Ovary (tissue), 10 donors: ENCODE measurements at places on chromosomes 11 and 22.
A peak's percentile ranks its signal among the peaks of the same experiment; 100 is the strongest.

DNA sequence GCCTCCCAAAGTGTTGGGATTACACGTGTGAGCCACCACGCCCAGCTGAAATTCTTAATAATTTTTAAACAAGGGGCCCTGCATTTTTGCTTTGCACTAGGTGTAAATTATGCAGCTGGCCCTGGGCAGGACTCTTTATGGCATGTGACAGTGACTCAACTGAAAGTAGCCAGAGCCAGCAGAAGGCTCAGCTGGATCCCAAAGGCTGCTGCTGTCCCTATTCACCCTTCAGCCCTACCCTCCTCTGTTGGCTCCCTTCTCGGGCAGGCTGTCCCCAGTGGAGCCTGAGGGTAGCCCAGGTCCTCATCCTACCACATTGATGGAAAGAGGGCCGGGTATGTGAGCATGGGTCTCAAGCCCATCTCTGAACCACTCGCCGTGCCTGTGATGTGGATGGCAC, 45.6 kb downstream of the CD82 start:
- DNase-seq: no peak

- DNase-seq: no peak
Observed at GRCh38 chr11:14269692-14270573, 89.0 kb downstream of the RRAS2 start.

- DNase-seq: peak; percentile 39
Observed at GRCh38 chr11:8019314-8020243, 32.4 kb downstream of the EIF3F start.

GRCh38 chr11:79564288-79564925, 123.6 kb upstream of the TENM4 start:
- no peak for DNase-seq

- no peak for DNase-seq
Observed at GRCh38 chr11:96143041-96143521, 199.9 kb downstream of the MAML2 start.

- no peak for DNase-seq
Observed at GRCh38 chr11:46639197-46639839, 22.0 kb downstream of the ATG13 start.

DNA sequence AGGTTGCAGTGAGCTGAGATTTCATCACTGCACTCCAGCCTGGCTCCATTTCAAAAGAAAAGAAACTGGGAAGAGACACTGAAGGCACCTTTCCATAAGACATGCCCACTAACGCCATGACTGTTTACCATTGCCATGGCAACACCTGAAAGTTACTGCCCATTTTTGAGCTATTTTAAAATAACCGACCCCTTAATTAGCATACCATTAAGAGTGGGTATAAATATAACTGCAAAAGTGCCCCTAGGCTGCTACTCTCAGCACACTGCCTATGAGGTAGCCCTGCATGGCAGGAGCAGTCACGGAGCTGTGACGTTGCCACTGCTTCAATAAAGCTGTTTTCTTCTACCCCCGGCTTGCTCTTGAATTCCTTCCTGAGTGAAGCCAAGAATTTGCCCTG, 9.9 kb upstream of the RNASEH2C start:
- DNase-seq: no peak

GRCh38 chr11:14904745-14905103, 12.7 kb upstream of the CYP2R1 start:
- DNase-seq: peak; percentile 87

DNA sequence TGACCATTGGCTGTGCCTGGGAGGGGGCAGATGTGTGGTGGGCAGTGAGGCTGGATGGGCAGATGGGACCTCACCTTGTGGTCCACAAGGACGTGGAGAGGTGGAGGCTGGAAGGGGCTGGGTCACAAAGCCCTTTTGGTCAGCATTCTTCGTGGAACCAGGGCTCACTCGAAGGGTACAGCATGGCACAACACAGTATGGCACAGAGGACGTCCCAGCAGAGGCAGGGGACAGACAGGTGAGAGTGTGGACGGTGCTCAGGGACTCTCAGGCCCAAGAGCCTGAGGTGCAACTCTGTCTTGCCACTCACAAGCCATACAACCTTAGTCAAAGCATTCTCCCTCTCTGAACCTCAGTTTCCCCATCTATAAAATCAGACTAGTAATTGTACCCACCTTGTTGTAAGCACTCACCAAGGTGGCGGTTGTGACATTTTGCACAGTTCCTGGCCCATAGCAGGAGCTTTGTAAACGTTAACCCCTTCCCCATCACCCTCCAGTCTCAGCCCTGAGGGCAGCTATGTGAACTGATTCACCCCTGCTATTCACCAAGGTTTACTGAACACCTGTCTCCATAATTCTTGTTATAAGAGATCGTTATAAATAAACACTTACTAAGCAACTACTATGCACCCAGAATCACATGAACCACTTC, 11.6 kb upstream of the TSKU start:
- no peak for DNase-seq

- DNase-seq: no peak
Observed at GRCh38 chr11:35403765-35404387, 15.5 kb downstream of the SLC1A2 start.

DNA sequence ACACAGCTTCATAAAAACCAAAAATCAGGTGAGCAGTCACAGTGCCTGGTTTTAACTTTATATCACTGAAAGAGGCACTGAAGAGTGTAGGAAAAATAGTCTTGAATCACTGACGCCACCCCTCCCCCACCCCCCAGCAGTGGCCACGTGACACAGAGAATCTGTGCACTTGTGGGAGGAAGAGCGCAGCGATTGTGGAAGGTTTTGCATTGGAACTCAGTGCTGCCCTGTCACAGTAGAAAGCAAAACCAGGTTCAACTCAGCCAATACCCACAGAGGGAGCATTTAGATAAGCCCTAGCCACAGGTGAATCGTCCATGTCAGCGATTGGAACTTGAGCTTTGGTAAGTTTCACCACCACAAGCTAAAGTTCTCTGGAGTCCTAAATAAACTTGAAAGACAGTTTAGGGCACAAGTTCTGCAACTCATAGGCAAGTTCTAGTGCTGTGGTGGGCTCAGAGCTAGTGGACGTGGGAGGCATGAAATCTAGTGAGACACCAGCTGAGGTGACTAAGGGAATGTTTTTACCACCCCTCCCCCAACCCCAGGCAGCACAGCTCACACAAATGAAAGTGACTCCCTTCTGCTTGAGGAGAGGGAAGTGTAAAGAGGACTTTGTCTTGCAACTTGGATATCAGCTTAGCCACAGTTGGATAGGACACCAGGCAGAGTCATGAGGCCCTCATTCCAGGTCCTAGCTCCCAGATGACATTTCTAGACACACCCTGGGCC, 13.3 kb downstream of the OR52B2 start:
- DNase-seq: no peak

GRCh38 chr22:40679964-40680818, 907 bp downstream of the MCHR1 start:
- no peak for DNase-seq

GRCh38 chr11:85718991-85719807, 33.2 kb upstream of the CCDC89 start:
- DNase-seq: peak; percentile 20

DNA sequence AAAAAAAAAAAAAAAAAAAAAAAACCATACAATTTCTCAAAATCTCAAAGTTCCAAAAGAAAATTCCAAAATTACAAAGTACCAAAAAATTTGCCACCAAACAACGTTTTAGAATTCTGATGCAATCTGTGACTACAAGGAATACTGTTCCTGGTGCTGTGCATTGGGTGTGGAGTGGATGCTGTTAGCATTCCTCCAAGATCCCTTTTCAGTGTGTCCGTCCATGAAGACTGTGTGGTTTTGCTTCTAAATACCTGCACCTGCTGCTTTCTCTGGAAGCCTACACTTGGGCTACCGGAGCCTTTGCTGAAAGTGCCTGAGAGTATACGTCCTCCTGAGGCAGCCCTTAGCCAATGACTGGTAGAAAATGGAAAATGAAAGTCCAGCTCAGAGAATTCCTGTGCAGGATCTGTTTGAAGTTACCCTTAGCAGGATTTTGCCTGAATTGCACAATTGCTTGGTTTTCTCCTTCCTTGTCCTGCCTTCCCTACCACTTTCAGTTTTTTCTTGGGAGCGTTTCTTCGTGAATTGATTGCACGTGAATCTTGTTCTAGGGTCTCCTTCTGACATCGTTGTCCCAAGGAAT, 140.8 kb downstream of the TRPC6 start:
- DNase-seq: no peak

DNA sequence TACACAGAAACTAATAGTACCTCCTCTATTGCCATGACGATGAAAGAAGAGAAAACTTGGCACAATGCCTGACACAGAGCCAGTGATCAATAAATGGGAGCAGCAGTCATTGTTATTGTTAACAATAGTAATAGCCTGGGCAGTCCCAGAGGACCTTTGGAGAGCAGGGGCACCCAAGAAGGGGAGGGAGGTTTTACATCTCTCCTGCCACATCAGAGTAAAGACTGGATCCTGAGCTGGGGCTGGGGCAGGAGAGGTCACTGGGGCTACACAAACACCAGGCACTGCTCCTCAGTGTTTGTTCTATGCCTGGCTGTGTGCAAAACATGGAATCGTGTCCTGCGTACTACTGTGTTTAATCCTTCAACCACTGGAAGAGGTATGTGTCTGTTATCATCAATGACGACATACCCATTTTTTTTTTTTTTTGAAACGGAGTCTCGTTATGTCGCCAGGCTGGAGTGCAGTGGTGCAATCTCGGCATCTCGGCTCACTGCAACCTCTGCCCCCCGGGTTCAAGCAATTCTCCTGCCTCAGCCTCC, 25.0 kb upstream of the CREB3L1 start:
- no peak for DNase-seq

GRCh38 chr11:123393312-123393927, 36.6 kb upstream of the GRAMD1B start:
- DNase-seq: no peak

DNA sequence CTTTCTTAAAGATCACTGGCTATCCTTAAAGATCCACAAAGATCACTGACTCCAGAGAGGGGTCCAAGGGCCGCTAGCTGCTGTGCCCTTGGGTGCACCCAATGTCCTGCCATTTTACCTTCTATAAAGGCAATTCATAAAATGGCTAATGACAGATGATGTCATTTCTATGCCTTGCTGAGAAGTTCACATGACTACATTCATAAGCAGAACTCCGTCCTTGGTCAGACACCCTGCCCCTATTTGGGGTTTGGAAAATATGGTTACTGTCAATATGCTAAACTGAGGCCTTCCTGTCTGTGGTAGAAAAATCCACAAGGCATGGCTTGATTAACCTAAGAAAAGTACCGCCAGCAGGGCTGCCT, 60.9 kb upstream of the BMAL1 start:
- DNase-seq: no peak

- no peak for DNase-seq
Observed at GRCh38 chr22:24969560-24970301, 17.2 kb downstream of the KIAA1671 start.

- DNase-seq: no peak
Observed at GRCh38 chr22:27947448-27947847, 28.4 kb upstream of the PITPNB start.

- no peak for DNase-seq
Observed at GRCh38 chr22:25478528-25478927, 85.9 kb upstream of the GRK3 start.

DNA sequence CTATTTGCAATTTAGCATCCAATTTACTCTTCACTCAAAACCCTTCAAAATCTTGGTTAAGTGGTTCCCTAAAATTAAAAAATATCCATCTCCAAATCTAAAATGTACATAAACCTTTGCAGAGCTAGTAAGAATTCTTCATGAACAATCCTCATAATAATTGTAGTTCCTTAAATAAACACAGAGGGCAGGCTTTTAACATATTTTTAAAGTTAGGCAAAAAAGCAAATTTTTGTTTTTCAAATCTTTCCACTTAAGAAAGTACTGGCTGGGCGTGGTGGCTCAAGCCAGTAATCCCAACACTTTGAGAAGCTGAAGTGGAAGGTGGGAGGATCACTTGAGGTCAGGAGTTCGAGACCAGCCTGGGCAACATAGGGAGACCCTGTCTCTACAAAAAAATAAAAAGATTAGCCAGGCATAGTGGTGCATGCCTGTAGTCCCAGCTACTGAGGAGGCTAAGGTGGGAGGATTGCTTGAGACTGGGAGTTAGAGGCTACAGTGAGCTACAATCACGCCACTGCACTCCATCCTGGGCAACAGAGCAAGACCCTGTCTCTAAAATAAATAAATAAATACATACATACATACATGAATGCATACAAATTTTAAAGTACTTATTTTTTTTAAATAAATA, 25.1 kb upstream of the PLAAT3 start:
- peak; percentile 41 for DNase-seq

- no peak for DNase-seq
Observed at GRCh38 chr22:32487461-32487860, 12.8 kb downstream of the FBXO7 start.

DNA sequence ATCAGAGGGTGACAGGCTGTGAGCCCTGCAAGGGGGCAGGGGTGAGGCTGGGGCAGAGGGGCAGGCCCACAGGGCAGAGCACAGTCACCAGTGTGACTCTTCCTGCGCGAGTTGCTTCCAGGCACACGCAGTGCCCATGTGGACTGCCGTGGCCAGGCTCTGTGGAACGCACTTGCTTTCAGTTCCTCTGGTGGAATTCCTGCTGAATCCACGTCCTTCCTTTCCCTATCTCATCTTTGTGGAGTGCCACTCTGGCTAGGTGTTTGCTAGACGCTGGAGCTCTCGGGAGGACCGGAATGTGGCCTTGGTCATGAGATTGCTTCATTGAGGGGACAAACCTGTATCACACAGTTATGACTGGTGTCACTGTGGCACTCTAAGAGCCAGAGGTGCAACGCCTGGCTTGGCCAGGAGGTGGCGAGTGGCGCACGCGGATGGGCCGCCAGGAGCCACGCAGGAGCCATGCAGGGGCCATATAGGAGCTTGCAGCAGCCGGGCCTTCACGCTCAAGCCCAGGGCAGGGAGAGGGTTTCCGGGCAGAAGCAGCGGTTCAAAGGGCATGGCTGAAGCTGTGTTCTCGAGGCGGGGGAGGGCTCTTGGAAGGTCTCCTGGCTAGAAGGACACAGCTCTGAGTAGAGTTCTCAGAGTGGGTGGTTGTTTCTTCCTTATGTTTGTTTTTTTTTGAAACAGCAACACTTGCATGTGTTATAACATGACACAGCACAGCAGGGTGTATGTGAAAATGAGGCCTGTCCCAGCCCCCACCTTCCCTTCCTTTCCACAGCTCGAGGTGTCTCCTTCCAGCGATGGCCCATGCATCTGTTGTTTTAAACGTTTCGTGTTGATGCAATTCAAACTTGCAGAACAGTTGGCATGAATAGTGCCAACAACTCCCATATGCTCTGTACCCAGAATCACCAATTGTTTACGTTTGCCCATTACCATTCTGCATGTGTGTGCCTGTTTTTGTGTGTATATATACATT, 36.2 kb downstream of the TBC1D22A start:
- DNase-seq: peak; percentile 86
